ENCODE measurements at places on chromosomes 1 and 21.

DNA sequence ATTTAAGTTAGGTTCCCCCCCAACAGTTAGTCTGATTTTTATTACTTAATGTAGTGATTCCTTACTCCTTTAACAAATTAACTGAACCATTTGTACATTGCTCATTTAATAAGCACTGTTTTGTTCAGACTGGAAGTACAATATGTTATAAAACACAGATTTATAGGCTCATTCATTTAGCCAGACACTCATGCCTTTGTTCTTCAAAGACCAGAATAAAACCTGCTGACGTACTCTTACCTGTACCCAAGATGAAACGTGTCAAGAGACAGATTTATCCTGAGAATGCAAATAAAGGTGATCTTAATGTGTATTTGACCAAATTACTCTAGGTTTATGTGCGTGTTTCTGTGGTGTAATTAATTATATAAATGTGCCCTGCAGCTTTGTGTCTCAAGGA lies 92.8 kb downstream of the INTS7 start:
- DNase-seq = no peak

- DNase-seq = no peak
Measured at GRCh38 chr1:164673584-164674214, 114.7 kb downstream of the PBX1 start.

DNA sequence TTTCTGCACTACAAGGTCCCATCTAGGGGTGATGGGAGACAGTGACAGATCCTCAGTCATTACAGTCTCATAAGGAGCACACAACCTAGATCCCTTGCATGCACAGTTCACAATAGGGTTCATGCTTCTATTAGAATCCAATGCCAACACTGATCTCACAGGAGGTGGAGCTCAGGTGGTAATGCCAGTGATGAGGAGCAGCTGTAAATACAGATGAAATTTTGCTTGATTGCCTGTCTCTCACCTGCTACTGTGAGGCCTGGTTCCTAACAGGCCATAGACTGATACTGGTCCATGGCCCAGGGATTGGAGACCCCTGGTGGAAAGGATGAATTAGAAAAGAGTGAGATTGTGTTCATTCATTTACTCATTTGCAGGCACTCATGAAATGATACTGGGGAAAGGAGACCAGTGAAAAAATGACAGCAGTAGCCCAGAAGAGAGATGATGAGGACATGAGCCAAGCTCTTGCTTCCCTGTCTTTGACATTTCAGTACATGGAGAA lies 251.6 kb upstream of the DUSP10 start:
- no peak for DNase-seq

GRCh38 chr1:233102341-233102740 lies 151.9 kb downstream of the NTPCR start:
- no peak for DNase-seq

- DNase-seq = no peak
Measured at GRCh38 chr1:23303524-23303923, 40.6 kb downstream of the HNRNPR start.

DNA sequence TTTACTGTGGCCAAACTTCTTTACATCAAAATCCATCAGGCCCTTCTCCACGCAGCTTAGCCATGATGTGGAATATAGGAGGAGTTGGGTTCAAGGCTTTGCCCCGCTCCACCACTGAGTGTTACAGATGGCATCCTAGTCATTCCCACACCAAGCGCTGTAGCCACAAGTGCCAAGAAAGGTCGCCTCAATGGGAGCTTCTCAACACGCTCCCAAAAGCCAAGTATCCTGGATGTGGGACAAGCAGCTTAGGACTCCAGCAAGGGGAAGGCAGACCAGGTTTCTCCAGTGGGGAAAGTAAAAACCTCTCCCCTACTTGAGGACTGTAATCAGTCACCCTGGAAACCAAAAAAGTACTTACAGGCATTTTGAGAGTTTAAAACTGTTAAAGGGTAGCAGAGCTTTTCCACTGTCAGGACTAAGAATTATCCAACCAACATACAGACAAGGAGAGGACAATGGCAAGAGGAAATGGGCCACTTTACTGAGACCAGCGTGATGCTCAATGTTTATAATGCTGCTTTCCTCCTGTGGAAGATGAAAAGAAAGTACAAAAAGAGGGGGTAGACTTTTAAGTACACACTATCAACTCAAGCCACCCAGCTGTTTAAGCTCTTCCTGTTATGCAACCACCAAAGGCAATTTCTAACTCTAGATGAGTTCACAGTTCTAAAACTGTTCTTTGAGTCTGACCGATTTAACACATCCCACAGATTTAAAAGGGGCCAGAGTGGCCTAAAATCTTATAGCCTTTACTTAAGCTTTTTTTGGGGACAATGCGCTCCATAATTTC lies 120.7 kb upstream of the KRTAP19-8 start:
- DNase-seq = no peak

DNA sequence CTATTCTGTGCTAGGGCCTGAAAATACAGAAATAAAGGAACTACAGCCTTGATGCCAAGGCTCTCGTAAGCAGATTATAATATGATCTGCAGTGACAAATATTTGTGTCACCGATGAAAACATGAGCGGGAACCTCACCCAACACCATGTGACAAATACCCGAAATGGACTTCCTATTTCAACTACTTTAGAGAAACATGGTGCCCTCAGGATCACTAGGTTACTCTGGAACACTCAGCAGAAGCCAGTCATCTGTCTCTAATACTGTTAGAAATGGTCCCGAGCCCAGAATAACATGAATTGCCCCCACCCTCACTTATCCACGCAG lies 463 bp upstream of the VAMP3 start:
- DNase-seq = no peak

DNA sequence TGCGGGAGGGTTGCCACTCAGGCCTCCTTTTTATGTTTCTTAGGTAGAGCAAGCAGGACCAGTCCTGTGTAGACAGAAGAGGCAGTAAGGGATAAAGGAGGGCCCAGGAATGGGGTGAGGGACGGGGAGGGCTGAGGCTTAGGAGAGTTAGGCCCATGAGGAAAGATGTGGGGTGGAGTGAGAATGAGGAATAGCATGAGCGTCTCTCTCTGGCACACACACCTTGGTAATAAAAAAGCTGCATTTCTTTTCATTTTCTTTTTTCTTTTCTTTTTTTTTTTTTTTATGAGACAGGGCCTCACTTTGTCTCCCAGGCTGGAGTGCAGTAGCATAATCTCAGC lies 7.6 kb upstream of the HSPG2 start:
- no peak for DNase-seq

GRCh38 chr1:232483826-232484225 lies 146.1 kb downstream of the SIPA1L2 start:
- DNase-seq = no peak

- DNase-seq = peak; percentile 11
Measured at GRCh38 chr1:13513895-13514546, at the start of gene LRRC38. Gene LRRC38 (minus strand): TSS chr1:13514003. CDS start chr1:13513593, 410 bp downstream.

- no peak for DNase-seq
Measured at GRCh38 chr1:107678993-107679392, 286.0 kb downstream of the VAV3 start.

DNA sequence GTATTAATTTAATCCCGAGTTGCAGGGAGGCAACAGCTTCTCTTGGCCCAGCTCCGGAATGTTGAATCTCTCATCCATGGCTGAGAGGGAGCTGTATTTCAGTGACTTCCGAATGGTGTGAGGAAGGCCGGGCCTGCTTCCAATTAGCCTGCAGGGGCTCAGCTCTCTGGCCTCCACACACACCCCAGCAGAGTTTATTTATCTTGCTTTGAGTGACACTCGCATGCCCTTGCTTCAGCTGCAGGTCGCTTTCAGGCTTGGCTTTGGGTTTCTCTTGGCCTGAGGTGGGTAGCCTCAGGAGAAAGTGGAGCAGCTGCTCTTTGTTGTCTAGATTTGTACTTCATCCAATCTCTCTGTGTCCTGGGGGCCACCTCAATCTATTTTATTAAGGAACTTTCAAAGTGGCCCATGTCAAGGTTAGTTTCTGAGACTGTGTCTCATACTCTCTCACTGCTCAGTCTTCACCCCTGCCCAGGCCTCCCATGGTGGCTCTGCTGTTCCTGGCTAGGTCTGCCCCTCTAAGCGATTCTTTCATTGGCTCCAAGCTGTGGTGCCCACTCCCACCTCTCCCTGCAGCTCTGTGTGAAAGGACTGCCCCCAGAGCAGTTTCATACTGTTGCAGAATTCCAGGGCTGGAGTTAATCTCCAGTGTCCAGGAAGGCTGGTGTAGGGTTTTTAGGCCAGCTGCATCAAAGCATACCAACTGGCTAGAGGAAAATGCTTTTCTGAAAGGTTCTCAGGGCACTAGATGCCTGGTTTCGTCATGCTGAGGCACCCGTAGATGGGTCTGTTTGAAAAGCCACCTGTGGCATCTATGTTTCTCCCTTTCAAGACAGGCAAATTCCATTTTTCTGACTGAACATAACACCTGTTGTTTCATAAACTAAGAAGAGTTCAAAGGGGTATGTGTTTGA lies 153.5 kb downstream of the PLXNA2 start:
- no peak for DNase-seq

GRCh38 chr21:33755354-33755753 lies 113.1 kb downstream of the ITSN1 start:
- DNase-seq = no peak

GRCh38 chr1:14037101-14037847 lies 337.3 kb downstream of the PRDM2 start:
- no peak for DNase-seq

DNA sequence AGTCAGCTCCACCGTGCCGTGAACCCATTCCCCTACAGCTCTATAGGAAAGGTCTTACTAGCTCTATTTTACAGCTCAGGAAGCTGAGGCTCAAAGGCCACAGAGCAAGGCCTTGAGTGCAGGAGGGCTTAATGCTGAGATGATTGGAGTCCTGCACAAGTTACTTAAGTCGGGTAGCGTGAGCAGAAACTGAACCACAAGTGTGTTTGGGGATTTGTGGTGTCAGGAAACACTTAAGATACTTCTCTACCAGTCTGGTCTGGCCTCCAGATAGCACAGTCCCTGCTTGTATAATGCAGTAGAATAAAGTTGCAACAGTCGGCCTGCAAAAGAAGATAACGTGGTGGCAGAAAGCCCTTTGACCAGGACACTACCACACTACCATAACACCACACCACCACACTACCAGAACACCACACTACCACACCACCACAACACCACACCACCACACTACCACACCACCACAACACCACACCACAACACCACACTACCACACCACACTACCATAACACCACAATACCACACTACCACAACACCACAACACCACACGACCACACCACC lies 118.1 kb downstream of the SPSB1 start:
- no peak for DNase-seq

DNA sequence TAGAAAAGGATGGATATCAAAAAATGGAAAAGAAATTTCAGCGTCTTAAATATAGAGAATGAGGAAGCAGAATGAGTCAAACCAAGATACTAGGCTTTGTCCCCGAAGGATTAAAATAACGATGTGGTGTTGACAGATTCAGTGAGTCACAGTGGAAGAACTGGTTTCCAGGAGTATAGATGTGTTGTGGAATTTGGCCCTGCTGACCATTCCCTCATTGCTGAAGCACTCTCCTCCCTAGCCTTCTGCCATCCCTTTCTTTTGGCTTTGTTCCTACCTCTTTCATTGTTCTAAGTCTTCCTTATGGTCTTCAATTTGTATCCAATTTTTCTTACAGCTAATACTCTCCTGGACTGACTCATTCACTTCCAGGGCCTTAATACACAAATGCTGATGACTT lies 23.1 kb upstream of the USP25 start:
- no peak for DNase-seq

GRCh38 chr1:204984499-204984898 lies 58.5 kb upstream of the CNTN2 start:
- no peak for DNase-seq

DNA sequence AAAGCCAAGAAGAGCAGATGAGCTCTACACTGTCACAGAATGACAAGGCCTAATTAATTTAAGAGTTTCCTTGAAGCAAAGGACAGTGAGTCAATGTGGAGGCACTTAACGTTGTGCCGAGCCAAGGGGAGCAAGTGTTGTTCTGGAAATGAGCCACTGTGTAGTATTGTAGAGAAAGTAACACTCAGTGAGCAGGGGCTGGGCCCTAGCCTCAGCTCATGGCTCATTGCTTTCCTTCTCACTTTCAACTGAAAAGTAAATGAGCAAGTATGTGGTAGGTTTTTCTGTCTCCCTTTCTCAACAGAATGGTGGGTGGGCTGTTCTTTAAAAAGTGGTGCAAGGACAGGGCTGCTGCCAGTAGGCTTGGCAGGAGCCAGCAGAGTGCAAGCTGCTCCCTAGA lies 11.8 kb upstream of the KIAA0040 start:
- DNase-seq = no peak

All from activated naive CD8-positive, alpha-beta T cell treated with anti-CD3 and anti-CD28 coated beads, Interleukin-2, amount 50 U/mL, for 24 hours (primary cell).